ENCODE measurements at places on chromosomes 4 and X.
A peak's percentile ranks its signal among the peaks of the same experiment; 100 is the strongest.

DNA sequence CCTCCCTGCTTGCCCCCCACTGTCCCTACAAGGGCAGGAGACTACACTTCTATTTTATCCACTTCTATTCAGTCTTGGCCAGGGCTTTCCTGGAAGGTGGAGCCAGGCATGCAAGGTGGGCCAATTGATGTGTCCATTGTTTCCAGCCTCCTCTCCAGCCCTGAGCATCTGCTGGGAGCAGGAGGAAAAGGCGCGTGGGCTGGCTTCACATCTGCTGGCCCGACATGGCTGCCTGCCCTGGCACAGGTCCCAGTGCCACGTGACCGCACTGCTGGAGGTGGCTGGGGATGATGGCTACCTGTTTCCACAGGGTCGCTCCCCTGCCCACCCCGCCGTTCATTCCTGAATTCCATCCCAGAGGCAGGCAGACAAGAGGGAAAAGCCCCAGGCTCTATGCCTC, 247.7 kb downstream of the AFAP1 start:
- DNase-seq = peak; percentile 78

DNA sequence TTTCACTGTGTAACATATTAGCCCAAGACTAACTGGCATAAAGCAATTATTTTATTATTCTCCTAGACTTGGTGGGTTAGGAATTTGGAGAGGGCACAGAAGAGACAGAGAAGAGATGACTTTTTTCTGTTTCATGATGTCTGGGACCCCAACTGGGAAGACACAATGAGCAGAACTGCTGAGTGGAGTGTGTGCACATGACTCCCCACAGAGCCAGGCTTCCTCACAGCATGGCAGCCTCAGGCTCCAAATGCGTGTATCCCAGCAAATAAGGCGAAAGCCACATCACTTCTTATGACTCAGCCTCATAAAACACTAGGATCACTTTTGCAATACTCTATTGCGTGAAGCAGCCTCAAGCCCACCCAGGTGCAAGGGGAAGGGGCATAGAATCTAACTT, 68.4 kb downstream of the MFAP3L start:
- no peak for DNase-seq

GRCh38 chr4:52586069-52586468, 73.0 kb downstream of the USP46 start:
- DNase-seq = no peak

DNA sequence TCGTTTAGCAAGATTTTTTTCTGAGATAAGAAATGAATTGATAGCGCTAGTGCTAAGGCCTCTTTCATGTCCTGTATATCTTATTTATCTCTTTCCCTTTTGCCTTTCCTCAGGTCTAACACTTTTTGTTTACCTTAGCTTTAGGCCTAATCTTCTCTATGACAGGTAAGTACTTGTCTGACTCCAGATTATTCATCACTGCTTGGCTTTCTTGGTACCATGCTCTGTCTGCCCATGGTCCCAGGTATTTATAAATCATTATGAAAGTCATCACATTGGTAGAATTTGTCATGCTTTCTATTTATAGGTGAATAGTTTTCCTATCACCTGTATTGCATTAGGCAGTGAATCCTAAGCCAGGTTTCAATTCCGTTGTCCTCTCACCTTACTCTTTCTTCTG, 99.5 kb upstream of the CTSO start:
- DNase-seq = no peak
